ENCODE measurements at places on chromosomes 2 and 18. TPM values are rescaled to one million over a fixed set of nuclear protein-coding genes. Genes with fewer than 3 reads are reported as not detected.

DNA sequence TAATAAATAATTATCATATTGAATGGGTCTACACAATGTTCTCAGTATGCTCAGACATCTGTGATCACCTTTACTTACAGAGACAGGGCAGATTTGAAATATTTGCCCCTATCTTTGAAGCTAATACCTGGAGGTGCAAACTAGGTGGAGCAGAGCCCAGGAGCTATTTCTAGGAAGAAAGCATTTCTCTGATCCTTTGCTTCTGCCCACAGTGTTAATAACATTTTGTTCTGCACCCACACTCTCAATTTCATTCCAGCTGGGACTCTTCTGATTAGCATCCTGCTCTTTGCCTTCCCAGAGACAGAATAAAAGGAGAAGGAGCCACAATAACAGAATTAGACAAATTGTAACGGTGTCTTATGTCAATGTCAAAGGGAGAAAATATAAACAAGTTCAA lies 11.6 kb upstream of the SCN2A start:
- H3K4me1 ChIP-seq, result no peaks in the 10 kb centered on the region
- H3K36me3 ChIP-seq, result no peaks in the 10 kb centered on the region
- no peaks in the 10 kb centered on the region for H3K27me3 ChIP-seq
- H3K27ac ChIP-seq, result no peak overlapping the region
- DNase-seq, result no peak

- no peaks in the 10 kb centered on the region for H3K27me3 ChIP-seq
- peaks cover 1% of the 10 kb centered on the region for H3K4me1 ChIP-seq
- no peak overlapping the region for H3K27ac ChIP-seq
- H3K4me3 ChIP-seq, result no peak overlapping the region
- peak; percentile 39 for DNase-seq
Observed at GRCh38 chr18:34872066-34872465, 162.0 kb downstream of the DTNA start.

DNA sequence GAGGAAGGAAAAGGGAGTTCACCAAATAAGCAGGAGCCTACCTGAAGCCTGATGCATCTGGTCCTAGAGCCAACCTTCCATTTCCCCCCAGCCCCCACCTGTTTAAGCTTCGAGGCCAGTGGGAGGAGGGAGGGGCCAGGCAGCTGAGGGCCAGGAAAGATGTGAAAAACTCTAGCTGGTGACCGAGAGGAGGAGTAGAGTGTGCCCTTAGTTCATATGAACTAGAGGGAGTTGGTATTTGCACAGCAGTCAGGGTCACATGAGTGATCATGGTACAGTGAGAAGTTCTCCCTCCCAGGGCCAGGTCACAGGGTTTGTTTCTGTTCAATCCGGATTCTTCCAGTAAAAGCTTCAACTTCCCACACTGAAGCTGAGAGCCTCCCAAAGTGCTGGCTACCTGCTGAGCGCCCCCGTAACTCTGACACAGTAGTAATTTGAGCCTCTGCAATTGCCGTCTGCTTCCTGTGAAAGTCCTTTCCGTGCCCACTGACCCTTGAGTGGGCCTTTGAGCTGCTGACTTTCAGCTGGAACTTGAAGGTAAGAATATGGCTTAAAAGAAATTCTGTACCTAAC lies at the start of gene SULT1C2:
SULT1C2 (plus strand) TSS at position 362 of the 573 bp plus-strand sequence. CDS start 4,773 bp downstream, outside the sequence.
- H3K4me1 ChIP-seq, result no peaks in the 10 kb centered on the region
- H3K27me3 ChIP-seq, result no peaks in the 10 kb centered on the region
- DNase-seq, result peak; percentile 39
- H3K36me3 ChIP-seq, result no peaks in the 10 kb centered on the region
- no peak within 1 kb of the TSS for H3K4me3 ChIP-seq
- H3K27ac ChIP-seq, result no peak within 1 kb of the TSS

DNA sequence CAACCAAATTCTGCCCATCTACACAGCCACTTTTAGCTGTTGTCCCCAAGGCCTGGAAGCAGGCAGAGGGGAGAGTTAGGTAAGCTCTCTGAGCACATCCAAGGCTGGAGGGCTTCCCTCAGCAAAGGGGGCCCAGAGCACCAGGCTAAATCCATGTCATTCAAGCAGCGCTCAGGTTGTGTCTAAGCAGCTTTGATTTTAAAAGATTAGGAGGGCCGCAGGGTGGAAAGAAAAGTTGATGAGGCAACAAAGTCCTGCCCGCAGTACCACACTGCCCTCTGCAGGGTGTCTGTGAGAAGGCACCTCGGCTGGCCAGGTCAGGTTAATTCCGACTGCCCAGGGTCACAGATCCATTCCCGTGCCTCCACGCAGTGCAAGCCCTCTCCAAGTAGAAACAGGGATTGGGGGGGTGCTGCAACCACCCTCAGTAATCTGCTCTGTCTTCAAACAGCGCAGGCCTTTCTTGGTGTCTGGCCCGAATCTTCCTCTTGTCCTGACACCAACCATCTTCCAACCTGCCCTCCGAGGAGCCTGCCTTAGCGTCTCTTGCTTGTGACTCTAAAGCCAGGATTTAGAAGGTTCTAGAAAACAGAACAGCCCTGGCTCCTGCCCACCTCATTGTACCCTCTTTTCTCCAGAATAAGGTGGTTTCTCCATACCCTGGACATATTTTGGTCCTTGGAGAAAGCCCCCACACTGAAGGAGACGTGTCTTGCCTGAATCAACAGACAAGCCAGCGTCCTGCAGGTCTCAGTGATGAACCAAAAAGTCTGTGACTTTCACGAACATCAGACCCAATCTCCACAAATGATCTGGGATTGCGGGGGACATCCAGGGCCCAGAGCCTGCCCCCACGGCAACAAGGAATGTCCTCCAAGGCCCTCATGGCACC lies 289.2 kb downstream of the TNS1 start:
- no peak overlapping the region for H3K27ac ChIP-seq
- peaks cover 11% of the 10 kb centered on the region for H3K4me1 ChIP-seq
- peak; percentile 58 for DNase-seq

- no peaks in the 10 kb centered on the region for H3K36me3 ChIP-seq
- no peak overlapping the region for H3K27ac ChIP-seq
- DNase-seq, result no peak
Observed at GRCh38 chr18:36889321-36889720, 60.4 kb downstream of the KIAA1328 start.

DNA sequence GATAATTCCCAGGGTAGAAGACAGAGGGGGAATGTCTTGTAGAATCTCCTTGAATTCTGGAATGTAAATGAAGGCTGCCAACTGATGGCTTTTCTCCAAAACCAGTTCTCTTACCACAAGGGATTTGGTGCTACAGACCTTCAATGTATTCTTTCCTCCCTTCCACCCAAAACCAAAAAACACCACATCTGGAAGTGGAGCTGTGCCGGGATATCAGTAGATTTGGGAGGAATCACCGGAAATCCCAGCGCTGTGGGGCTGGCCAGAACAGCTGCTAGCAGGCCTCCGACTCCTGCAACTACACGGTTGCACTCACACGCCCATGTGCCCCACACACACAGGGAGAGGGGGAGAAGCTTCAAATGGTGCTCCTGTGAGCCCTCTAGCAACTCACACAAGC lies 45.7 kb downstream of the RPL31 start:
- peak; percentile 6 for DNase-seq
- H3K4me3 ChIP-seq, result no peak overlapping the region
- no peaks in the 10 kb centered on the region for H3K36me3 ChIP-seq
- H3K27ac ChIP-seq, result no peak overlapping the region

DNA sequence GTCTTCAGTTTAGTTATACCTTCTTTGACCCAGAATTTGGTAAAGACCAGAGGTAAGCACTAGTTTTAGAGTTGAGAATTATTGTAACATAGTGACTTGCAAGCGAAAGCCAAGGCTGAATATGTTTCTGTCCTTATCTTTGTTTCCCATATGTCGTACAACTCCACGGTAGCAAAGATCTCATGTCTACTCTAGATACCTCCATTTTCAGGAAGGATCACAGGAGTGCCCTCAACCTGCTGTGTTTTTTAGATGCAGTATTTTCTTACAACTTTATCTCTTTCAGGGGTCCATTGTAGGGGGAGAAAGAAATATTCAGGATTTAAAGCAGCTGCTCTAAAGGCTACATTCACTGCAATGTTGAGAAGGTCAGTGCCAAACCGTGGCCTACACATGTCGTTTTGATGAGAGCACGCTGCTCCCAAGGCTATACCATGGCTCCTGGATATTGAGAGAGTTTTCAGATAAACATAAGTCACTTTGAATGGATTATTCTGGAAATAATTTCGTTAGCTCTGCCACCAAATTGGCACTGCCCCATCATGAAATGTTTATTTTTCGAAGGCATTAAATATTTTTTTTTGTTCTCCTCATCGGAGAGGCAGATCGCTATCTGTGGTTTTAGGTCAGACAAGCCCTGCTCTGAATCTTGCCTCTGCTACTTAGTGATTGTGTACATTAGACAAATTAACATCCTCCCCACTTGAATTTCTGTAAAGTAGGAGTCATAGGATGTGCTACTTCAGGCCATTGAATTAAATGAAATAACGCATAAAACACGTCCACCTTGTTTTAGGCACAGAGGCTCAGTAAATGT lies 2.1 kb downstream of the RHBDD1 start:
- no peak overlapping the region for H3K27ac ChIP-seq
- no peaks in the 10 kb centered on the region for H3K4me1 ChIP-seq
- H3K27me3 ChIP-seq, result no peaks in the 10 kb centered on the region
- no peak overlapping the region for H3K4me3 ChIP-seq
- no peak for DNase-seq
- peaks cover 1% of the 10 kb centered on the region for H3K36me3 ChIP-seq

GRCh38 chr18:79634593-79635426 lies 44.8 kb upstream of the CTDP1 start:
- no peak overlapping the region for H3K27ac ChIP-seq
- H3K4me1 ChIP-seq, result no peaks in the 10 kb centered on the region
- H3K36me3 ChIP-seq, result no peaks in the 10 kb centered on the region
- peak; percentile 40 for DNase-seq
- H3K4me3 ChIP-seq, result no peak overlapping the region

GRCh38 chr2:85699325-85699724 lies 5.2 kb downstream of the GNLY start:
- H3K4me1 ChIP-seq, result peaks cover 9% of the 10 kb centered on the region
- no peaks in the 10 kb centered on the region for H3K36me3 ChIP-seq
- no peak overlapping the region for H3K4me3 ChIP-seq
- H3K27me3 ChIP-seq, result no peaks in the 10 kb centered on the region

GRCh38 chr2:134583462-134583861 lies 135.3 kb downstream of the TMEM163 start:
- H3K27ac ChIP-seq, result no peak overlapping the region
- H3K4me1 ChIP-seq, result no peaks in the 10 kb centered on the region
- no peaks in the 10 kb centered on the region for H3K27me3 ChIP-seq
- no peak overlapping the region for H3K4me3 ChIP-seq

GRCh38 chr2:144890828-144891227 lies 370.9 kb upstream of the ZEB2 start:
- H3K27me3 ChIP-seq, result no peaks in the 10 kb centered on the region
- peak; percentile 56 for DNase-seq
- no peak overlapping the region for H3K27ac ChIP-seq
- H3K4me3 ChIP-seq, result no peak overlapping the region
- no peaks in the 10 kb centered on the region for H3K4me1 ChIP-seq

GRCh38 chr2:134401081-134401497 lies 147.2 kb downstream of the MGAT5 start:
- H3K4me3 ChIP-seq, result no peak overlapping the region
- no peak for DNase-seq
- H3K27ac ChIP-seq, result peak overlapping the region; percentile 48
- peaks cover 45% of the 10 kb centered on the region for H3K4me1 ChIP-seq
- peaks cover 1% of the 10 kb centered on the region for H3K36me3 ChIP-seq

ZSWIM2 gene
- total RNA-seq, result under 0.01 TPM

PELI1 gene
- 5.9 TPM for total RNA-seq

IL36RN gene
- not detected for total RNA-seq

UGT1A5 gene
- total RNA-seq, result not detected

LRRTM1 gene
- not detected for total RNA-seq

SERPINB11 gene
- not detected for total RNA-seq

IRS1 gene
- total RNA-seq, result 29.1 TPM

ANKRD62 gene
- not detected for total RNA-seq

NRP2 gene
- total RNA-seq, result 28.7 TPM

SLC9A2 gene
- not detected for total RNA-seq
